ENCODE measurements at places on chromosomes 7 and 10.

GRCh38 chr7:8051373-8051772 lies 82.8 kb downstream of the GLCCI1 start:
- DNase-seq = no peak

- no peak for DNase-seq
Measured at GRCh38 chr7:117097860-117098259, 144.6 kb downstream of the ST7 start.

DNA sequence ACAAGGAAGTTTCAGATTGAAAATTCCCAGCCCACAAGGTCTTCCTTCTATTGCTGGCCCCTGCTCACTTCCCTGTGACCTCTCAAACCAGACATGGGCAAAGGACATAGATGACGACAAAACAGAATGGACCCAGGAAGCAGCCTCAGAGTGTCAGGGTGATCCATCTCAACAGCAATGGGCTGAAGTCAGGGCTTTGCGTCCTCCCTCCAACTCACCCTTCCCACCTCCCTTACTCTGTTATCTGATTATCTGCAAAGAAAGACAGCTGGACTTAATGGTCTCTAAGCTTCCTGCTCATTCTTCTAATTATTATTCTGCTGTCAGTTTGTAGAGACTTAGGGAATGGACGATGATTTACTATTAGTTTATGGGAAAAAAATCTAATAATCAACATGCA lies 115.9 kb downstream of the PIP4K2A start:
- DNase-seq = no peak

DNA sequence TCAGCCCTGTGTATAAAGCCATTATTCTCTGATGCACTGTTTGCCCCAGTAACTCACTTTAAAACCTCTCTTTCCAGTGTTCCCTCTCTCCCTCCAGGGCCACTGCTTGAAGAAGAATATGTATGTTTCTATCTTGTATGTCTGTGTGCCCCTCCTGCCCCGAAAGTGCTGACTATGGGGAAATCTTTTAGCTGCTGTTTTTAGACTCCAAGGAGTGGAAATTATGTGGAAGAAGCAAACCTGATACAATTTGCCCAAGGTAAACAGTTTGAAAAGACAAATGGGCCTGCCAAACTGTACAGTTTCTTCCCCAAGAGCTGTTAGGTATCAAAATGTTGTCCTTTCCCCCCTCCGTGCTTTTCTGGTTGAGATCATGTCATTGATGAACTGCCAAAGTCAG lies 3.4 kb downstream of the ADRA2A start:
- no peak for DNase-seq

DNA sequence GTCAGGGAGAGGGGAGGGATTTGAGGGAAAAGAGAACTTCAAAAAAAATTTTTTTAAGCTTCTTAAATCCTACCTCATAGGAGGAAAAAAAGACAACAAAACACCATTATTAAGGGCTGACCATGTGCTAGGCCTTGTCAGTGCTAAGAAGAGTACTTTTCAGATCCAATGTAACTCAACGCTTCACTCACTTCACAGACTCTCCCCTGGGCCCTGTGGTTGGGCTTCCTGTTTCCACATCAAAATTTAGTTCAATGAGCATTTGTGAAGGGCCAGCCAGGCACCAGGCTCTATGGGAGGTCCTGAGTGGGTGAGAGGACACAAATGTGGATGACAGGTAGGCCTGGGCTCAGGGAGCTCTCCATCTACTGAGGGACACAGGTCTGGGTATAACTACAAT lies 249.8 kb downstream of the PTEN start:
- DNase-seq = no peak

- DNase-seq = no peak
Measured at GRCh38 chr7:103660455-103661371, 214.7 kb upstream of the SLC26A5 start.

DNA sequence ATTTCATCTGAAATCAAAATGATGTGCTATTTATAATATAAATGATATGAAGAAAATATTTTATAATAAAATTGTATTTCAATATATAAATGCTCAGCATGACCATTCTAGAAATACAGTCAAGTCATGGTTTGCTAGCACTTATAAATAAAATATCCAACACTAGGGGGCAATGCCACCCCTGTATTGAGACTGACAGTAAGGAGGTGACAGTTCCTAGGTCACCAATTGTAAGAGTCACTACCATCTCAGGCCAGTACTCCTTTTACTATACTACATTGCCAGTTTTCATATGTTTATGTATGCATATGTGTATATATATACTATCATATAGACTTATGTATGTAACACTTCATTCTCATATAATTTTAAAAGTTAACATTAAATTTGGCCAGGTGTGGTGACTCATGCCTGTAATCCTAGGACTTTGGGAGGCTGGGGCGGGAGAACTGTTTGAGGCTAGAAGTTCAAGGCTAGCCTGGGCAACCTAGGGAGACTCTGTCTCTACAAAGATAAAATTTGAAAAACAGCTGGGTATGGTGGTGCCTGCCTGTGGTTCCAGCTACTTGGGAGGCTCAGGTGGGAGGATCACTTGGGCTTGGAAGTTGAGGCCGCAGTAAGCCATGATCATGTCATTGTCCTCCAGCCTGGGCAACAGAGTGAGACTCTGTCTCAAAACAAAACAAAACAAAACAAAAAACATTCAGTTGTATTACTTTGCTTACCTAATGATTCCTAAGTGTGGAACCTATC lies 2.4 kb upstream of the CNOT4 start:
- no peak for DNase-seq

GRCh38 chr7:90736968-90737939 lies 141.1 kb downstream of the CDK14 start:
- no peak for DNase-seq

DNA sequence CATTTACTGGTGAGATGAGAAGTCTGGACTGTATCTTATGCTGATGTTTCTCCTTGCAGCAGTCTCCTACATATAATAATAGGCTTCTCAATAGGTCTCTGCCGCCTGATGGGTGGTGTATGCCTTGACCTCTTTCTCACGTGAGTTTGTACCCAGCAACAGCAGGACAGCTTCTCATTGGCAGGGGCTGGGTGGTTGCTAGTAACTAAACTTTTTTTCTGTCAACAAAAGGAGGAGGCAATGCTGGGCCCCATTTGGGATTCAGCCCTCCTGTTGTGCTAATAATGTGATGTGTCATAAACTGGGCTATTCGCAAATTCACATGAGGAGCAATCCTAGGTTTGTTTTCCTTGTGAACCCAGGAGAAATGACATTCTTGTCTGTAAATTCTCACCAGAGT lies 533.6 kb downstream of the GATA3 start:
- DNase-seq = no peak
